Dermis blood vessel endothelial cell (primary cell): ENCODE measurements at places on chromosomes 13 and 19.

GRCh38 chr19:583968-584239 is 5.8 kb upstream of the HCN2 start:
- no peak for DNase-seq

DNA sequence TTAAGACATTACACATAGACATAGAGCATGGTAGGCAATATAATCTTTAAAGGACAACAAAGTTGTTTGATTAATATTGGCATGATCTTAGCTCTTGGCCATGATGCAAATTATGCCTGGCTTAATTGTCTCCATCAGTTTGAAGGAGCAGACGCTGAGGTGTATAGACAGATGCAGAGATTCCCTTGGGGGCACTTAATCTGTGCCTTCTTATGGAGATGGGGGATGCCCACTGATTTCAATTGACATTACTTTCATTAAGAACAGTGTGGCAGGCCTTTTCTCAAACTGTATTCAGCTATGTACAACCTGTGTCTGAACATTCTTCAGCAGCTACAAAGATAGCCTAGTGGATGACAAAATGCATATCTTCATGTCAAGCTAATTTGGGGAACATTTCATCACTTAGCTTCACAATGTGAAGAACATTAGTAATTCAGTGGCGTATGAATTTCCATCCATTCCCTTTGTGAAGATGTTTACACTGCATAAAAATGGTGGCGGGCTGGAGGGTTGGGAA is 85.3 kb upstream of the MYCBP2 start:
- DNase-seq, result no peak

GRCh38 chr13:76928456-76928855 is 19.9 kb upstream of the ACOD1 start:
- no peak for DNase-seq

- no peak for DNase-seq
Observed at GRCh38 chr13:94646904-94647303, 45.2 kb downstream of the GPR180 start.

- DNase-seq, result peak; percentile 99
Observed at GRCh38 chr19:13162724-13163608, 12.8 kb downstream of the IER2 start.

- DNase-seq, result no peak
Observed at GRCh38 chr19:33713194-33713593, 83.5 kb upstream of the KCTD15 start.

DNA sequence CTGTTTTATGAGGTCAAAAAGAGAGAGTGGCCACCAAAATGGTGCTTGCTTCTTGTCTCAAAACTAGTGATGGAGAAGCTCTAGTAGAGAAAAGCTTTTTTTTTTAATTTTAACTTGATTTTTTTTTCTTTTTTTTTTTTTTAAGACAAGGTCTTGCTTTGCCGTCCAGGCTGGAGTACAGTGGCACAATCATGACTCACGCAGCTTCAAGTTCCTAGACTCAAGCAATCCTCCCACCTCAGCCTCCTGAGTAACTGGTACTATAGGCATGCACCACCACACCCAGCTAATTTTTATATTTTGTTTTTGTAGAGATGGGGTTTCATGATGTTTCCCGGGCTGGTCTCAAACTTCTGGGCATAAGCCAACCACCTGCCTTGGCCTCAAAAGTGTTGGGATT is 279.0 kb downstream of the TBC1D4 start:
- DNase-seq, result no peak

DNA sequence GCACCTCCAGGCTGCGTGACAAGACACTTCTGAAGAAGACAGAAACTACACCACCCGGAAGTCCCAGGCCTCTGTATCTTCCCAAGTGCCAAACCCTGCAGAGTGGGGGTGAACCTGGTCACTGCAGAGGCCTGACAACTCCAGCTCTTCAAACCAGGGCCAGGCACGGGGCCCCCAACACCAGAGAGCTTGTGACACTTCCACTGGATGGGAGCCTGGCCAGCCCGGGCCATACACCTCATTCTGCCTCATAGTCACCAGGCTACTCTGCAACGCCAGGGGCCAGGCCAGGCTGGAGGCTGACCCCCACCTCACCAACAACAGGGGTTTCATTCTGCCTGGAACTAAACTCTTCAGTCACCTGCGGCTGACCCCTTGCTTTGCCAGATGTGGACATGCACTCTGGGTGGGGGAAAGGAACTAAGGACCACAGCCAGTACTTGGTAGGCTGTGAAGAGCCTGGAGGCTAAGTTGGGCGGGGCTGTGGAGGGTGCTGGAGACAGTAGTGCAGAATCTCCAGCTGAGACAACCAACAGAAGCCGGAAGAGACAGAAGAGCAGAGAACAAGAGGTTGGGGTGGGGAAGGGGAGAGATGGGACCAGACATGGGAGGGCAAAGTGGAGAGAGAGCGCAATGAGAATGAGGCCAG is 23.0 kb downstream of the TUBA3C start:
- no peak for DNase-seq

DNA sequence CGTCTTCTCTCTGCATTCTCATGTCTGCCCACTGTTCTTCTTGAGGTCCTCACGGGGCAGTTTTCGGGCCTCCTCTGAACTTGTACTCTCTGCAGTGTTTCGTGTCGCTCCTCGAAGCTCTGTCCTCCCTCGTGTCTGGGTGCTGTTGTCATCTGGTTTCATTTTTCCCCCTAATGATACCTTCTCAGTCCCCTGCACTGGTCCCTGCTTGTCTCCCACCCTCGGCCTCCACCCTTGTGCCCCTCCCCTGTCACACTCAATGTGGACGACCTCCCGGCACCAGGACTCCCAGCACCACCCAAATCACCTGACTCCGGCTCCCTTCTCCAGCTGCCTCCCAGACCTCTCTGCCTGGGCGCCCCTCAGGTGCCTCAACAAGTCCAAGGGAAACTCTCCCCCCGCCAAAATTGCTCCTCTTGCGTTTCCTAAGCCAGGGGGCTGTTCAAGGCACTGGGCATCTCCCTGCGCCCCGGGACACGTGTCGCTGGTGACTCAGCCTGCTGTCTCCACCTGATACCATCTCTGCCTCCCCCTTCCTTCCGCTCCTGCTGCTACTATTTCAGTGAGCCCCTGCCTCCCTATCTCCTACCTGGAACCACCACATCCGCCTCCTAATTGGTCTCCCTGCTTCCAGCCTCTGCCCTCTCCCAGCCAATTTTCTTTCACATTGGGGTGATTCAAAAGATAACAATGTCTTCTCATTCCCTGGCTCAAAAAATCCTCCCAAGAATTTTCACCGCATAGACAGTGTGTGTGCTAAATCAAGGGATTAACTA is 49.5 kb downstream of the RFX2 start:
- DNase-seq, result peak; percentile 71

- peak; percentile 19 for DNase-seq
Observed at GRCh38 chr13:37369616-37370015, 229.0 kb downstream of the POSTN start.

GRCh38 chr19:51706885-51707284 is 13.8 kb downstream of the SPACA6 start:
- DNase-seq, result no peak

- no peak for DNase-seq
Observed at GRCh38 chr13:99693852-99694611, 192.8 kb downstream of the TM9SF2 start.

- DNase-seq, result no peak
Observed at GRCh38 chr19:4878491-4878968, 11.1 kb upstream of the PLIN3 start.

DNA sequence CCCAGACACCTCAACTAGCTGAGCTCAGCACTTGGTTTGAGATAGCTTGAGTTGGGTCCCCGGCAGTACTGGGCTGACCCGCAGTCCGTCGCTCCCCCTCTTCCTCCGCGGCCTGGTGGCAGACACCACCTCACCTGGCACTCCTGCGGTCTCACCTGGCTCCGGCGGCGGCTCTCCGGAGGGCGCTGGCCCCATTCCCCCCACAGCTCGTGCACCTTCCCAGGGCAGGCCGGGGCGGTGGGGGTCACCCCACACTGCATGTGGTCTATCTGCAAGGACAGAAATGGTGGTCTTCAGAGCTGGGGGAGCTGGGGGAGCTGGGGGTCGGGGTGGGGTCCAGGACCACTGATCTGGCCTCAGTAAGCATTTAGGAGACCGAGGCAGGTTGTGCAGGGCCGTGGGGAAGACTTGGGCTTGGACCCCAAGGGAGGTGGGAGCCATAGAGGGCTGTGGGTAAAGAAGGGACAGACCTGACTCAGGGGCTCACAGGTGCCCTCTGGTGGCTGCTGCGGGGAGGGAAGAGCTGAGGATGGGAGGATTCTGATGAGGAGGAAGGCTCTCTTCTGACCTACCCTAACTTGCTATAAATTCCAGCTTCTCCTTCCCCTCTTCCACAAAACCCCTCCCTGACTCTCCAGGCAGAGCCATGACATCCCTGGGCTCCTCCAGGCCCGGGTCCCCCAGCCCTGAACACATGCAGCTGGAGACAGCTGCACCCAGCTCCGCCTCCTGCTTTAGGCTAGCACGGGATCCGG is 6.7 kb upstream of the PLIN4 start:
- peak; percentile 72 for DNase-seq

GRCh38 chr13:42334329-42334706 is 62.4 kb downstream of the AKAP11 start:
- no peak for DNase-seq

DNA sequence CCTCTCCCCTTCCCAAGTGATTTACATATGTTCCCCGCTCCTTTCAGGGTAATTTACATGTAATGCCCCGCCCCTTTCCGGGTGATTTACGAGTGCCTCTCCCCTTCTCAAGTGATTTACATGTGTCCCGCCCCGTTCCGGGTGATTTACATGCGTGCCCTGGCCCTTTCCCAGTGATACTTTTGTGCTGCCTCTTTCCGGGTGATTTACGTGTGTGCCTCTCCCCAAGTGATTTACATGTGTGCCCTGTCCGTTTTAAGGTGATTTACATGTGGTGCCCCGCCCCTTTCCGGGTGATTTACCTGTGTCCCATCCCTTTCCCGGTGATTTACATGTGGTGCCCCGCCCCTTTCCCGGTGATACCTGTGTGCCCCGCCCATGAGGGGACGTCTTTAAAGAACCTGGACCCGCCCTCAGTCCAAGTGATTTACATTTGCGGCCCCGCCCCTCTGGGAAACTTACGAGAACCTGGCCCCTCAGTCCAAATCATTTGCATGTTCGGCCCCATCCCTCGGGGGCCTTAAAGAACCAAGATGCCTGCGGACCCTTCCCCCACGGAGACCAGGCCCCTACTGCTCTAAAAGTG is 559 bp upstream of the LENG9 start:
- peak; percentile 70 for DNase-seq

- DNase-seq, result peak; percentile 5
Observed at GRCh38 chr13:43785261-43785649, 1.5 kb downstream of the ENOX1 start.

DNA sequence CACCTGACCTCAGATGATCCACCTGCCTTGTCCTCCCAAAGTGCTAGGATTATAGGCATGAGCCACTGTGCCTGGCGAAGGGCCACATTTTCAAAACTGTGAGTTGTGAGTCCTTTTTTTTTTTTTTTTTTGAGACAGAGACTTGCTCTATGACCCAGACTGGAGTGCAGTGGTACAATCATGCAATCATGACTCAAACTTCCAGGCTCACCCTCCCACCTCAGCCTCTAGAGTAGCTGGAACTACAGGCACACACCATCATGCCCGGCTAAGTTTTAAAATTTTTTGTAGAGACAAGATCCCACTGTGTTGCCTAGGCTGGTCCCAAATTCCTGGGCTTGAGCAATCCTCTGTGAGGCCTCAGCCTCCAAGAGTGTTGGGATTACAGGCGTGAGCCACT is 3.8 kb upstream of the MYPOP start:
- DNase-seq, result no peak

GRCh38 chr13:77701305-77701704 is 3.8 kb downstream of the SLAIN1 start:
- no peak for DNase-seq

GRCh38 chr19:53112286-53112685 is 9.1 kb upstream of the ZNF160 start:
- DNase-seq, result peak; percentile 14

- no peak for DNase-seq
Observed at GRCh38 chr13:44268980-44269379, 104.6 kb upstream of the SERP2 start.

DNA sequence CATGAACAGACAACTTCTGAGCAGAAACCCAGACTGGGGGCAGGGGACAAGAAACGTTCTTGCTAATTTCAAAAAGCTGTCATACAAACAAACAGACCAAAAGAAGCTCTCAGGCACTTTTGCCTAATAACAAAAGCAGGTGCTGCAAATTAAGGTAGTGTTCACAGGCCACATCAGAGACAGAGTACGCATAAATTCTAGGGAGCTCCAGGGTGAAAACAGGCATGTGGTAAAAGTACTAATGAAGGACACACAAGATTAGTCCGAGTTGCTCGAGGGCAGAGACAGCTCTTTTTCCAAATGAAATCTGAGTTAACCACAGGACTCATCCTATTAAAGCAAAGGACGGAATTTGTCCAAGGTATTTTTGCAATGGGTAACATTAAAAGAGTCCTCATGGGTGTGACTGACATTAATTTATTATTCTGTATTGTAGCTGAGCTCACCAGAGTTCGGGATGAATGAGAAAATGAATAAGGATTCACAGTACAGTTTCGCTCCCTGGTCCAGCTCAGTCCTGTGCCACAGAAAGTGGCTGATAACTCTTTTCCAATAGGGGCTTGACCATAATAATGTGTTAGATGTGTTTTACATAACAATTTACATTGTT is 197.3 kb downstream of the LHFPL6 start:
- DNase-seq, result no peak

- no peak for DNase-seq
Observed at GRCh38 chr13:50403311-50403710, 388.1 kb downstream of the KCNRG start.

DNA sequence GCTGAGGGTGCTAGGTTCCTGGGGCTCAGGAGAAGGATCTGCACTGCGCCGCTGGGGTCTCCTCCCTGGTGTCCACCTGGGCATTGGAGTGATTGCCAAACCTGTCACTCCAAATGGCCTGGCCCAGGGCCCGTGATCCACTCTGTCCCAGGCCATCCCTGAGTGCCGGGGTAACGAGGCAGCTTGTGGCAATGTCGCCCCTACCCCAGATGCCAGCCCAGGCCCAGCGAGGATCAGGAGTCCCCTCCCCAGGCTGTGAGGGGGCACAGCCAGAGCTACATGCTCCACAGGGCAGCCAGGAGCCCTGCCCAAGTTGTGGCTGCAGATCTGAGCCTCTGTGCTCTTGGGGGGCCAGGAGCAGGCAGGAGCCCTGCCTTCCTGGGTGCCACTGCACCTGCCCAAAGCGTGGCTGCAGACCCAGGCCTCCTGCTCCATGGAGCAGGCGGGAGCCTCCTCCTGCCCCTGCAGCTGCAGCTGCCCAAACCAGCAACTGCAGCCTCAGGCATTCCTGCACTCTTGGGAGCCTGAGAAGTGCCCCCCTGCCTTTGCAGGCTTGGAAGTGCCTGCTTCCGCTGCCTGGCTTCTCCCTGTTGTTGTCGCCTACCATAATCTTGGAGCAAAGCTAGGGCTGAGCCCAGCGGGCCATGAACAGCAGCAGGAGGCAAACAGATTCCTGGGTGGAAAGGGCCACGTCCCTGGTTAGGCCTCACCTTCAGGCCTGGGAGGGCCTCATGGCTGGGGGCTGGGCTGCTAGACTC is 4.6 kb downstream of the IGFL4 start:
- no peak for DNase-seq
